Left renal pelvis (tissue), 4 donors: ENCODE measurements at places on chromosomes 1 and 21. TPM values are rescaled to one million over a fixed set of nuclear protein-coding genes. Genes with fewer than 3 reads are reported as not detected.

DNA sequence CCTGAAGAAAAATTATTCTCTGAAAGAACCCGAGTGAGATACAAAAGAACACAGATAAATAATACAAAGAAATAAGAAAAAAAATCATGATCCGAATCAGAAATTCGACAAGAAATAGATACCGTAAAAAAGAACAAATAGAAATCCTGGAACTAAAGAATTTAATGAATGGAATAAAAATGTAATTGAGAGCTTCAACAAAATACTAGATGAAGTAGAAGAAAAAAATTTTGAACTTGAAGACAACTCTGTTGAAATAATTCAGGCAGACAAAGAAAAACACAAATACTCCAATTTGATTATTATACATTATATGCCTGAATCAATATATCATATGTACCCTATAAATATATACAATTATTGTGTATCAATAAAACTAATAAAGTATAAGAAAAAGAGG lies 4.8 kb upstream of the OR6F1 start:
- DNase-seq, result no peak

GRCh38 chr1:193806079-193807048 lies 620.0 kb upstream of the B3GALT2 start:
- DNase-seq, result no peak

DNA sequence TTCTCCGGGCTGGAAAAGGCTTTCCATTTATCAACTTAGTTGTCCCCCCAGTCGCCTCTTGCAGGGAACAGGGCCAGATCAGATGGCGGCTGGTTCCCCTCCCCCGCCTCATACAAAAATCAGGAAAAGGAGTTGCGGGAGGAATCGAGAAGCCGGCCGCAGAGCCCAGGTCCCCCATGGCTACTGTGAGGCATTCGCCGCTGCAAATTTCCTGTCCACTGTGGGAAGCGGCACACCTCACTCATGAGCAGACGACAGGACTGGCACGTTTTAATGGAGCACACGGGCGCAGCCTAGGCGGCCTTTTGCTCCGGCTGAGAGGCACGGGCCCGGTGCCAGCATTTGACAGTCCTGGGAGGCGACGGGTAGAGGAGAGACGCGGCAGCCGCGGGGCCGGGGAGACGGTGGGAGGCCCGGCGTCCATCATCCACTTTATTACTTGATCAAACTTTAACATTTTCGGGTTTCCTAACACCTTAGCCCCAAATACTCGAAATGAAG lies 1.1 kb downstream of the GNG4 start:
- DNase-seq, result no peak

DNA sequence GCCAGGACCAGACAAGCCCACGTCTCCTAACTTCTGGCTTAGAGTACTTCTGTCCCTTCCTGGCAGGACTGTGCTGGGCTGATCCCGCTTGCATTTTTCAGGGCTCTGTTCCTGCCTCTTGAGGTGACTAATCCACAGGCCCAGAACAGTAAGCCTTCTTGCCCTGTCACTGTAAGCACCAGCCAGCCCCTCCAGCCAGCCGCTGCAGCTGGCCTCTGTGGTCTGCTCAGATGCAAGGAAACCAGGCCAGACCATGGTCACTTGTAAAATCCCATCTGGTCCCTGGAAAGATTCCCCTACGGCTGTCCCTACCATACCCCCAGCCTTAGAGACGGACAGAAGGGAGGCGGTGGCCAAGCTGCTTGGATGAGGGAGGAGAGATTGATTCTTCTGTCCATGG lies 74.2 kb downstream of the KIRREL1 start:
- DNase-seq, result no peak

DNA sequence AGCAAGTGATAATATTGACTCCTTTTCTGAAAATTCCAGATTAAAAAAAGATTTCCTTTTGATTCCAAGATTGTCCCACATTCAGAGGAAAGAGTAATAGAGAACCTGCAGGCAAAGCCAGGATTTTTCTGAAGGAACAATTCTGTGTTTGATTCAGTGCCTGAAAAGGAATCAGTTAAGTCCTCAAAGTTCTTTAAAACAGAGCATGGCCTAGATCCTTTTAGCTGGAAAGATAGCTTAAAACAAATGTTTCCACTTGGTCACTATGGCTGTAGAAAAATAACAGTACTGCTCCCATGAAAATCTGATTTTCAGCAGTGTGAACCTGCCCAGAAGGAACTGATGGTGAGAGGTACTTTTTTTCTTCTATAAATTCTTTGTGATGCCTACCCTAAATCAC lies 41.8 kb downstream of the HS2ST1 start:
- DNase-seq, result no peak

GRCh38 chr1:9900142-9901043 lies 9.7 kb downstream of the CTNNBIP1 start:
- DNase-seq, result no peak

DNA sequence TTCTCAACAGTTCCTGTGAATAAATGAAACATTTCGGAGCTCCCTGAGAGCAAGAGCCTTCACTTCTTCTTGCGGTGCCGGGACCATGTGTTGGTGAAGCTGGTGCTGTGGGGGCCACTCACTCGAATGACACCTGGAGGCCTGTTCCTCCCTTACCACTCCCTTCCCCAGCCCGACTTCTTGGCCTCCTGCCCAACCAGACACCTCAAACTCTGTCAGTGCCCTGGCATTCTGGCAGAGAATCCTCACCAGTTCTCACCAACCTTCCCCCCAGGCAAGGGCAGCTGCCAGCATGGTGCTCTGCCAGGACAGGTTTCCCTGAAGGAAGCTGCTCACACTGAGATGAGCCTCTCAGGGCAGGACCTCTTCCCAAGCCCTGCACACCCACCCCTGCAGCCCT lies 68.3 kb downstream of the MPZL1 start:
- no peak for DNase-seq

DNA sequence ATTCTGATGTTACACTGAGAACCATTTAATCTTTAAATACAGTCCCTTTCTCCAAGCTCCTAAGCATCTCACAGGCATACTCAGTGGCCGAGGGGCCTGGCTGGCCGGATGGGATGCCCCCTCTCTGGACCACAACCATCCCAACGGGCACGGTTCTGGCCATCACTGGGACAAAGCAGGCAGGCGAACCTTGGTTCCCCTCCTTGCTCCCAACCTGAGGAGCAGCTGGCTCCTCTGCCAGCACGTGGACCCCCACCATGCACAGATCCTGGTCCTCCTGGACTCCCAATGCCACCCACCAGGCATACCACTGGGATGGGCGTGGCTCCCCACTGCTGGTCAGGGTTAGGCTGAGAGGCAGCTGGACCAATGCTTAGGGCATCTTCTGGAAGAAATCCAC lies 19.8 kb upstream of the PRDM16 start:
- DNase-seq, result no peak

GRCh38 chr1:30743584-30744059 lies 14.0 kb downstream of the LAPTM5 start:
- no peak for DNase-seq

DNA sequence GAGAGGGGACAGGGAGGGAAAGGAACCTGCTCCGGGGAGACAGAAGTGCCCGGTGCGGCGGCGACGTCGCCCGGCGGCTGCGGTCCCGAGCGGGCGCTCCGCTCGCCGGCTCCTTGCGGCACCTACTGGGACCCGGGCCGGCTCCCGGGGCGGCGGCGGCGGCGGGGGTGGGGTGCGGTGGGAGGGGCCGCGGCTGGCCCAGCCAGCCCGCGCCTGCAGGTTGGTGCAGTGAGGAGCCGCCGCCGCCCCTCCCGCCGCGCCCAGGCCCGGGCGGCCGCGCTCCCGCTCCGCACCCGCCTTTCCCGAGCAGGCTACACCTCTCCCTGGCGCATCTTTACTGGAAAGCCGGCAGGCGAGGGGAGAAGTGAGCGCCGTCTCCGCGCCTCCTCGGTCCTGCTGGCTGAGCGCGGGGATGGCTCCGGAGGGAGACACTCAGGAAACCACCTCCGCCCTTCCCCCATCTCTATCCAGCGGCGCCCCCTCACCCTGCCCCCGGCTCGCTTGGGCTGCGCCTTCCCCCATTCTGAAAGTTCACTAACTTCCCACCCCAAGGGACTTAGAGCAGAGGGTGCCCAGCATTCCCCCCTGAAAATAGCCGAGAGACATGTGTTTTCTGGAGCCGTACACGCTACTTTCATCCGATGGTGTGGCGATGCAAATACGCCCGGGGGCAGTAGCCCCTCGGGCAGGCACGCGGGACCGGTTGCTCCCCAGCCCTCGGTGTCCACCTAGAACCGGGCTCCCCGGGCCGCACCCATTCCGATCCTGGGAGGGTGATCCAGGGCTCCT lies at the start of gene PLD5:
Gene PLD5, minus strand, starts transcription at position 127 of the 789 bp plus-strand sequence.
- DNase-seq, result no peak

DNA sequence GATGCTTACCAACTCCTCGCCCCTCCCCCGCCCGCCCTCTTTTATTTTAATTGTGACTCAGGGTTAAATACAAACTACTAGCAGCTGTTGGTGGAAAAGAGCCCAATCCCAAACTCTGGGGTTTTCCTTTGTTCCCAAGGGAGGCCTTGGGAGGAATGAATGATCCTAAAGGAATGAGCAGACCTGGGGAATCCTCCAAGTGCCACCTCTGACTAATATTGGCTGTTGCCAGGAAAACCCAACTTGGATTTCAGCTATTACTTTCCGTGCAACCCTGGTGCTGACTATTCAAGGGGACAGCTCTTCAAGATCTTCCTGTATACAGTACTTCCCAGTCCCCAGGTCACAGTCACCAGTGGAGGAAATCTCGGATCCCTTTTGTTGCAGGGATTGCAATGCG lies 1.3 kb upstream of the S100A10 start:
- no peak for DNase-seq

The WNT2B gene
- 4.2 TPM for polyA plus RNA-seq

The LRRN2 gene
- 11.6 TPM for polyA plus RNA-seq

The SPATA46 gene
- 0.95 TPM for polyA plus RNA-seq

The LEMD1 gene
- 3.0 TPM for polyA plus RNA-seq

DNA sequence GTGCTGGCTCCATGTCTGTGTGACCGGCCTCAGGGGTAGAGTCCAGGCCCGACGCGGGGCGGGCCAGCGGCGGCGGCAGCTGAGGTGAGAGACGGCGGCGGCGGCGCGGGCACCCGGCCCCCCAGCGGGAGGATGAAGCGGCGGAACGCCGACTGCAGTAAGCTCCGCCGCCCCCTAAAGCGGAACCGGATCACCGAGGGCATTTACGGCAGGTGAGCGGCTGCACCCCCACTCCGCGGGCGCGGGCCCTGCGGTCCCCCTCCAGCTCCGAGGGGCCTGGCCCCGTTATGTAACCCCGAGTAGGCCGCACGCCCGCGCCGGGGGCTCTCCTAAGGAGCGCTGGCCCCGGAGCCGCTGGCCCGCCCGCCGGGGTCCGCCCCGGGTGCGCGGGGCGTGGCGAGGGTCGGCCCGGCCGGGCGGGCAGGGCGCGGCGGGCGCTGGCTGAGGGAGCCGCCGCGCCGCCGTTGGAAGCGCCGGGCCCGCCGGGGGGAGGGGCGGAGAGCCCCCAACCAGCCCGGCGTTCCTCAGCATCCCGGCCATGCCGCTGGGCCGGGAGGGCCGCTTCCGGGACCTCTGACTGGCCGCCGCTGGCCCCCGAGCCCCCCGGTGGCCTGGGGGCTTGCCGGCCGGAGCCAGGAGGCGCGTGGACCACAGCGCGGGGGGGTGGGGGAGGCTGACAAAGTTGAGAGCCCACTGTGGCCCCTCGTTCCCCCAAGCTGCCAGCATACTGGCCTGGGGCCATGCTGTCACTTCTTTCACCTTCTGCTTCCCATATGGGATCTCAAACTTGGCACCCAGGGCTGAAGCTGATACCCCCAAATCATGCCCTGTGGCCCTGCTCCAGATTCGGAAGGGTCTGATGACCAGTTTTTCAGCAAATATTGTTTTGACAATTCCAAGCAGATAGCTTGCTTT lies 527 bp downstream of the MACO1 start:
- DNase-seq, result no peak

The NEK2 gene
- polyA plus RNA-seq, result 20.7 TPM

The FCRL6 gene
- polyA plus RNA-seq, result 0.10 TPM

DNA sequence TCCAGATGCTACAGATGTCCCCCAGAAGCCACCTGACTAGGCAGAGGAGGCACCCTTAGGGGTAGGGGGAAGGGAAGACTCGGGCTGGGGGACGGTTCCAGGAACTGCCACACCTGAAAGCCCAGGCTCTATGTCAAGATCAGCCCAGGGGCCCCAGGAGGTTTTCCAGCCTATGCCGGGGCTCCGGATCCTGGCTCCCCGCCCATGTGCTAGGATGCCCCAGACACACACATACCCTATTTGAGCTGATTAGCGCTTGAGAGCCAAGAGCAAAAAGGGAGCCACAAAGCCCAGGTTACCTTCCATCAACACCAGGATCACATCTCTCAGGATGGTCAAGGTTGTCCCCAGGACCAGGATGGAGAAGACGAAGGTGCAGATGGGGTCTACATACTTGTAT lies 4.5 kb downstream of the SLC30A2 start:
- no peak for DNase-seq

The PPFIA4 gene
- 4.4 TPM for polyA plus RNA-seq

DNA sequence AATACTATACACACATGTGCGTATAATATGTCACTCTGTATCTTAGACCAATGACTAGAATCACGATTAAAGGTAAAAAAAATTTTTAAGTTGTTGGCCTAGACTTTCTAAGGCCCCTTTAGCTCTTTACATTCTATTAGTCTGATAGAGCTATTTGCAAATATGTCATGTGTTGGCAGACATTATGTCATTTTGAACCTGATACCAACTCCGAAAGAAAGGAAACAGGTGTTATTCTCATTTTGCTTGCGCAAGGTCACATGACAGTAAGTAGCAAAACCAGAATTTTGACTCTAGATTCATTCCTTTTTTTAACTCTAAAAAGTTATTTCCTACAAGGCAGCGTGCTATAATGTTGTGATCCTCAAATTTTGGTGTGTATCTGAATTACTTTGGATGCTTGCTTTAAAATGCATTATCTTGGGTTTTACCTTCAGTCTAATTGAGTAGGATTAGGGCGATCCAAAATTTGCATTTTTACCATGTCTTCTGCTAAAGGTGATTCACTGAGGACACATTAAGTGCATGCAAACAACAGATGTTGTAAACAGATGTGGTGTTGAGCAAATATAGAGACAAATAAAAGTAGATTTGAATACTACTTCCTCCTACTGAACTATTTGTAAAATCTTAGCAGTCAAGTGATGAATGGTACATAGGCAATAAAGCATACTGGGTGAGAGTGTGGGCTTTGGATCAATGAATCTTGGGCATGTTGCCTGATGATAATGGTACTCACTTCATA lies 63.5 kb upstream of the KIAA1614 start:
- DNase-seq, result no peak

The RNU1-3 gene
- polyA plus RNA-seq, result not detected

The KDF1 gene
- polyA plus RNA-seq, result 8.7 TPM

- DNase-seq, result no peak
Measured at GRCh38 chr1:216020743-216021345, 402.4 kb downstream of the USH2A start.
